ENCODE measurements at places on chromosomes 3 and 15. TPM values are rescaled to one million over a fixed set of nuclear protein-coding genes. Genes with fewer than 3 reads are reported as not detected.

GRCh38 chr3:96813134-96813819, 1.1 kb upstream of the EPHA6 start:
- peak; percentile 55 for DNase-seq

DNA sequence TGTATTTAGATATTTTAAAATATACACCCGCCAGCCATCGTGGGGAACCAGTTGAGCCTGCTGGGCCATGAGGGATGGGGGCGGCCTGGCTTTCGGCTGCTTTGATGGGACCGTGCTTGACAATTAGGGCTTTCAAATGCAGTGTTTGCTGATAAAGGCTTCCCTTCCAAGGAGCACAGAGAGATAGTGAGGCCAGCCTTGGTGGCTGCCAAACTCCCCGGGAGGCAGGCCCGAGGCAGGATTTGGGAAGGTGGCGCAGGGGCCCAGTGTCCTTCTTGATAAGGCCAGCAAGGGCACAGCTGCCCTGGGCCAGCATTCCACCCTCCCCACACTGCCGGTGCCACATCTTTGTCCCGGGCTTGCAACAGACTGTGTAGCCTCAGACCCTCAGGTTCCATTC, 75.6 kb downstream of the LINGO1 start:
- no peak for DNase-seq

GRCh38 chr3:195746751-195747150, 26.0 kb downstream of the MUC20 start:
- no peak for DNase-seq

- DNase-seq = no peak
Observed at GRCh38 chr3:28125342-28125741, 116.1 kb upstream of the CMC1 start.

DNA sequence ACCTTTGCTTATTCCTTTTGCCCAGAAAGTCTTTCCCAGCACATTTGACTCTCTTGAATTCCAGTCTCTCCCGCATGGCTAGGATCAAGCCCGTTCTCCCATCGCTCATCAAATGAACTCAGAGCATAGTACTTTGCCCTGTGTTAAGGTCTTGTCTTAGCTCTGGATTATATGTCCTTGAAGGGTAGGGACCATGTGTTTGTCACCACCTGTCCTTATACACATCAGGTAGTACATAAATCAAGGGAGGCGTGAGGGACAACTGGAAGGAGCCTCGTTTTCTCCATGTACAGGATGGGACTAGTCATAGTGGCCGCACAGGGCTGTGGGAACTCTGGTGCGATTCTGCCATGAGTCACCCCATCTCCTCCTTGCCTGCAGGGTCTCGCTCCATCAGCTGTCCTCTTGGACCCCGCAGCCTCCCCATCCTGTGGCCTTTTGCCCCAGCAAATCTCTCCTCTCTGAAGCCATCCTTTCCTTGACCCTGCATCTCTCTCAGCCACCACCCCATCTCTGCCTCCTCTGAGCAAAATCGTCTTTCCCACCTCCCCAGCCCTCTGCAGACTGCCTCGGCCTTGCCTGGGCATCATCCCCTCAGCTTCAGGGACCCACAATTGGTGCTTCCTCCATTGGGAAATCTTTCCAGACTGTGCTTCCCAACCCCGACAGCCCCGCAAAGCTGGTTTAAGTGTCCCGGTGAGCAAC, 33.4 kb upstream of the RAB6B start:
- no peak for DNase-seq

GRCh38 chr3:60708191-60708975, 542.9 kb downstream of the FHIT start:
- no peak for DNase-seq

DNA sequence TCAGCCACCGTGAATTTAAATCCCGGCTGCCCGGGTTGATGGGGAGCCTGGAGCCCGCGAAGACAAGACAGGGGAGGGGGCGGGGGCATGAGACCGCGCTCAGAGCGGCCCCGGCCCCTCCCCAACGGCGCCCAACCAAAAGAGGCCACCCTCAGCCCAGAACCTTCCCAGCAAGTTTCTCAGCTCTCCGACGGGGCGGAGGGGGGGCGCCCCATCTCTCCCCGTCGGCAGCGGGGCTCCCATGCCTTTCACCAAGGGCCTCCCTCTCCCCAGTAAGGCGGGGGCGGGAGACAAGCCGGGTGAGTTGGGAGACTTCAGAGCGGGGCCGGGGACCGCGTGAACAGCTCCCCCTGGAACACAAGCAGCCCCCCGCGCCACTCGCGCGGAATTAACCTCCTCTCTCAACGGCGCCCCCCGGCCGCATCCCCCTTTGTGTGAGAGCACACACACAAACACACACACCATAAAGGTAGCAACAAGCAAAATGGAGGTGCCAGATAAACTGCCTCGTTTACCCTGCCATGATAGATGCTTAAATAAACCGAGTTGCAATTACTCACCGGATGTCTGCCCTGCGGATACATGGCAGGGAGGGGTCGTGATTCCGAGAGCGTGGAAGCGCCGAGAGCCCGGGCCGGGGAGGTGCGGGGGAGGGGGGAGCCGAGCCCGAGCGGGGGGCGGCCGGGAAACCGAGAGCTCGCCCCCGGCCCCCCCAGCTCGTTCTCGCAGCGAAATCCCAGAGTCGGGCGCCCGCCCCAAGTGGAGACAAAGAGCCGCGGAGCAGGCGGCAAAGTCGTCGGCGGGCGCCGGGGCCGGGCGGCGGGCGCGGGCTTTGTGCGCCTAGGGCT, 1.3 kb downstream of the TLE3 start:
- DNase-seq = no peak

DNA sequence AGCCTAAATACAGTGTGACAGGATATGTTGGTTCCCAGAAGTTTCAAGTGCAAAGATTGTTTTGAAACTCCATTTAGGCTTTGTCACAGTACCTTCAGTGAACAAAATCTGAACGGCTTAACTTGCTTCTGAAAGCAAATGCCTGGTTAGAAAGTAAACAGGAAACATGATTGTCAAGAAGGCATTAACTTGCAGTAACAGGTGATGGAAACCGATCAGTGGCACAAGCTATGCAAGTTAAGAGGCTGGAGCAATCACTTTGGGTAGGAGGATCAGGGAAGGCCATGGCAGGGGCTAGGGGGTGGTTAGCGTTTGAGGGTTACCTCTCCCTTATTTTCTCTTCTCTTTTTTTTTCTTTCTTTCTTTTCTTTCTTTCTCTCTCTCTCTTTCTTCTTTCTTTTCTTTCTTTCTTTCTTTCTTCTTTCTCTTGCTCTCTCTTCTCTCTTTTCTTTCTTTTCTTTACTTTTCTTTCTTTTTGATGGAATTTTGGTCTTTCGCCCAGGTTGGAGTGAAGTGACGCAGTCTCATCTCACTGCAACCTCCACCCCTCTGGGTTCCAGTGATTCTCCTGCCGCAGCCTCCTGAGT, 2.4 kb downstream of the HYKK start:
- no peak for DNase-seq

GRCh38 chr3:129701161-129701560, 94.7 kb upstream of the PLXND1 start:
- DNase-seq = no peak

DNA sequence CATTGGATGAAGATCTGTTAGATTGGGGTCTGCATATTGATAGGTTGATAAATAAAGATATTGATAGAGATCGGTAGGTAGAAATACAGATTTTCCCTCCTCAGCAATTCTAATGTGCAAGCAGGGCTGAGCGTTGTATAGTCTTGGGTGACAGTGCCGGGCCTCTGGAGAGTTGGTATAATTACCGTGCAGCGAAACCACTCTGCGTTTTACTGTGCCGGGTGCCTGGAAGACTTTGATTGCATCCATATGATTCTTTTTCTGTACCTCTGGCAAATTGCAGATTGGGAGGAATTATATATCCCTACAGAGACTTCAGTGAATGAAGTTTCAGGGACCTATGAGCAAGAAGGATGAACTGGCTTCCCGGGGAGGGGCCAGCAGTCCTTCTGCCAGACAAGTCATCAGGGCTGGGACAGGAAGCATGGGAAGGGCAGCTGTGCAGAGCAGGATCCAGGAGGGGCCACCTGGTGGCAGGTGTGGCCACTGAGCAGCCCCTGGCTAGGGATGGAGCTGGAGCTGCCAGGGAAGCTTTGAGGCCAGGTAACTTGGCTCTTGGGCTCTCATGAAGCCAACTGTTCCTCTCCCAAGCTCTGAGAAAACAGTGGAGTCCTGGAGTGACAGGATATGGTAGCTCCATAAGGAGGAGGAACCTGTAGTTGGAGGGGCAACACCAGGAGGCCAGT, 132.5 kb downstream of the APBA2 start:
- no peak for DNase-seq

DNA sequence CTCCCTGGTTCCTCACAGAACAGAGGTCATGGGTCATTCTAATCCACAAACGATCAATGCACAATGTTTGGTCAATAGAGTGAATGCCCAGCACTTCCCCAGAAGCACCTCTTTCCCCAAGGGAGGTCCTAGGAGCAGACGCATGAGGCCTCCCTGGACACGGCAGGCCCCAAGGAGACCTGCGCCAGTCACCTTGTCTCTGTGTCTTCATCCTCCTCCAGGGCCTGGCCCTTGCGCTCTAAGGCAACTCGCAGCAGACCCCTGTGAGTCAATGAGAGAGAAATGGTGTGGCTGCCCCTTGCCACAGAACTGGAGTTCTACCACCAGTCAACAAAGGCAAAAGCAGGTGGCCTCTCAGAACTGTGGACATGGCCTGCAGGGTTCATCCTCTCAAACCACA, 18.1 kb downstream of the ALS2CL start:
- DNase-seq = no peak

DNA sequence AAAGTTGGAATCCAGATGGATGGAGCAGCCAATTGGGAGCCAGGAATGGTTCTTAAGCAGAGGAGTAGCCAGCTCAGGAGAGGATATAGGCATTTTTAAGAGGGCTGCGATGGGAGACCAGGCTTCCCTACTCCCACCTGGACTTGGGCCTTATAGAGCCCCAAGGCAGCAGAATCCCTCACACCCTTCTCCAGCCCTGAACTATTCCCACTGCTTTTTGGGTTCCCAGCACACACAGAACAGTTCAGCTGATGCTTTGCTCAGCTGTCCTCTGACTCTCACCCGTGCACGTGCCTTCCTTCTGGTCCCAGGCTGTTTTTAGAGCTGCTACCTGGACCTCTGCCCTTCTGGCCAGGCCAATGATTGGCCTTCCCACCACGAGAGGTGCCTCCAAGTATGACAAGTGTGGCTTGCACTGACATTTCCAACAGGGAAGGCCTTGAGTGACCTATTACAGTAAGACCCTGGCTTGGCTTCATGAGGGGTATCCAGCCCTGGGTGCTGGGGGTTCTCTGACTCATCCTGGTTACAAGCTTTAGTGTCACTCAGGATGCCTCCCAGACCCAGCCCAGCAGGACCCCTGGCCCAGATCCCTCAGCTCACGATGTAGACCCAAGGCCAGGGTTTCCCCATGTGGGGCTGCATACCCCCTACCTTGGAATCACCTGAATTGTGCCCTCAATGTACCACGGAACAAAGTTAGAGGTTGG, 25.2 kb downstream of the NOX5 start:
- no peak for DNase-seq

Gene ARL8B
- total RNA-seq = 81.1 TPM

Gene WDR93
- total RNA-seq = 0.41 TPM

Gene LRRC3B
- total RNA-seq = 39.9 TPM

Gene TMEM42
- total RNA-seq = 5.3 TPM

Gene GUCA1C
- total RNA-seq = not detected

All from frontal cortex (tissue), 4 donors.